ENCODE measurements at places on chromosomes 5 and 9.

DNA sequence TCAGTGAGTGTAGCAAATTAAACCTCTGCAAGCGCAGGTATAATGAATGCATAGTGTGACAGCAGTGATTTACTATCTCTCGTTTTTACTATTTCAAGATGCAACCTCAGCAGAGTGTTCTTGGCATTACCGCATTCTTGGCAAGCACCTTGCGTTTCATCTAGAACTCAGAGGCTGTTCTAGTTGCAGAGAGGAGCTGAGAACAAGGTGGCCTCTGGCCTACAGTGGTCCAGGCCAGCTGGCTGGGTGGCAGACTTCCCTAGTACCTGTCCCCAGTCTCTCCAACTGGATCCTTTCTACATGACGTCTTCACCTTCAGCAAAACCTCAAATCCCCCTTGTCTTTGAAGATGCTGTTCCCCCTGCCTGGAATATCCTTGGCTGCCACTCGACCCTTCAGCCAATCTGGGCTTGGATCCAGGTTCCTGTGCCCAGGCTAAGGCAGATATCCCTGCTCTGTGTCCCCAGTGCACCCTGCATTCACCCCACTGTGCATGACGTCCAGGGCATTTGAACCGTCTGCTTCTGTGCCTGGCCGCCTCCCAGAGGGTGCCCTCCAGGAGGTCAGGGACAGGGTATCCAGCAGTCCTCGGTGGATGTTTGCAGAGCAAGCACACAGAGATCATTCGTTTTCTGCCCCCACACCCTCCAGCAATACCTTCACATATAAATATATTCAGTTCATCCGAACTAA is 120.4 kb upstream of the CPEB4 start:
- DNase-seq: no peak

GRCh38 chr5:20497356-20497755 is 509.4 kb upstream of the CDH18 start:
- no peak for DNase-seq

DNA sequence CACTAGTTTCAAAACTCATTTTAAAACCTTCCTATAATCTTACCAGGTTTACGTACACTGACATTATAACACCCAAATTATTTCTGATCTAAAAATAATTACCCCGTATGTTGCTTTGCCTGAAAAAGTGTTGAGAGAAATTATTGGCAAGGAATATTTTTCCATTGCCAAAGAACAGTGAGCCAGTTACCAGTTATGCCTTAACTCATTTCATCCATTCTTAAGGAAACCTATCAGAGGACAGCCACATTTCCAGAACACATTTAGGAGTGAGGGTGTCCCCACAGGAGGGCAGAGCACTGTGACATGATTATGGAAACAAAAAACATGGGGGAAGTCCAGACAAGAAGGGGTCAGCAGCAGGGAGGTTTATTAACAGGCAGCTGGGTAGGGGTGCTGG is 52.2 kb downstream of the GABBR2 start:
- peak; percentile 48 for DNase-seq

DNA sequence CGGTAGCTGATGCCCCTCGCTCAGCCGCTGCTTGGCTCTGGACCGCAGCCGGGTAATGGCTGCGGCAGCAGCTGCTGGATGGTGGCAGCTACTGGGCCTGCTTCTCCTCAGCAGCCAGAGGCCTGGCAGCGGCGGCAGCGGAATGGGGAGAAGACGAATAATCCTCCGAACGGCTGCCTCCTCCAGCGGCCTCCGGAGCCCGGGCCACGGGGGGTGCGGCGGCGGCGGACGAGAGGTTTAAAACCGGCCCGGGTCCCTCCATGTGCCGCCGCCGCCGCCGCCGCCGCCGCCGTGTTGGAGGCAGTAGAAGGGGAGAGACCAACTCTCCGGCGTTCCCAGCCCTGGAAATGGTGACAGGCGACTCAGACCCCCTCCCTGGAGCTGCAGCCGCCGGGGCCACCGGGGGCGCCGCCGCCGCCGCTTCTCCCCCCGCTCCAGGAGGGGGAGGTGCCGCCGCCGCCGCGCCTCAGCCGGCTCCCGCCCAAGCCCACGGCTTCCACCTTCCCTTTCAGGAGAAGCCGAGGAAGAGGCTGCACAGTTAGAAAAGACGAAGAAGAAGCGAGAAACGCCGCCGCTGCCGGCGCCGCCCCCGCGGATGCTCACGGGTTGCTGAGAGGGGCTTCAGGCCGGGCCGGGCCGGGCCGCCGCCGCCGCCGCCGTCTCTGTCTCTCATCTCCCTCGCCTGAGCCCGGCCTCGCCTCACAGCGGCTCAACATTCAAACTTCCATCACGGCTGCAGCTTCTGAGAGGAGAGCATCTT is 118.4 kb upstream of the PRSS3 start:
- DNase-seq: peak; percentile 59

- peak; percentile 67 for DNase-seq
These were observed 646 bp downstream of the SWI5 start for GRCh38 chr9:128276574-128277270.

DNA sequence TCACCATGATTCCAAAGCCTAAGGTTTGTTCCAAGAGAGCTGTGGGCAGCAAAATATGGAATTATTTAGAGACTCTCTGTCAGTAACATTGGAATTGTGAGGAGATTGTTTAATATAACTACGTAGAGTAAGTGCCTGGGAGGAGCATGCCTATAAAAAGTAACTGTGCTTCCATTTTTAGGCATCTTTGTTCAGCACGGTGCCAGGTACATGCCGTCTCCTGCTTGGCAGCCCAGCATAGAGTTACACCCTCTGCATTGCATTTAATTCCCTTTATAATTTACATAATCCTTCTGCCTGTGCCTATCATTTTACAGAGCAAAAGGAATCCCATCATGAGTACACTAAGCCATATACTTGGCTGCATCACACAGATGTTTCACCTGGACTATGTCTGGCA is 32.1 kb upstream of the ALDH1A1 start:
- no peak for DNase-seq

DNA sequence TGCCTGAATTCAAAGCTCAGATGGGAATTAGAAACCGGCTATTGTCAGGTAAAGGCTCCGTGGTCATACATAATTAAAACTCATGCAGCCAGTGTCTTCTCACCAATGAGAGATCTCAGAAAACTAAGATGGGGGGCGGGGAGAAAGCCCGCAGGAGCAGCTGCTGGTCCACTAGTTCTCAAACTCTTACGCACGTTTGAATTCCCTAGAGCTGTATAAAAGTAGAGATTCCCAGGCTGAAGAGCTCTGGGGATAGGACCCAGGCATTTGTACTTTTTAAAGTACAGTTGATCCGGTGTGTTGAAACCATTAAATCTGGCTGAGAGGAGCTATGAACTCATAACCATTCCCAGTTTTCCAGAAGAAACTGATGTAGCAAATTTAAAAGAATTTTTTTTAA is 68.5 kb downstream of the FRMD3 start:
- DNase-seq: no peak

- DNase-seq: peak; percentile 98
These were observed 7.3 kb downstream of the CDC14B start for GRCh38 chr9:96612105-96612965.

DNA sequence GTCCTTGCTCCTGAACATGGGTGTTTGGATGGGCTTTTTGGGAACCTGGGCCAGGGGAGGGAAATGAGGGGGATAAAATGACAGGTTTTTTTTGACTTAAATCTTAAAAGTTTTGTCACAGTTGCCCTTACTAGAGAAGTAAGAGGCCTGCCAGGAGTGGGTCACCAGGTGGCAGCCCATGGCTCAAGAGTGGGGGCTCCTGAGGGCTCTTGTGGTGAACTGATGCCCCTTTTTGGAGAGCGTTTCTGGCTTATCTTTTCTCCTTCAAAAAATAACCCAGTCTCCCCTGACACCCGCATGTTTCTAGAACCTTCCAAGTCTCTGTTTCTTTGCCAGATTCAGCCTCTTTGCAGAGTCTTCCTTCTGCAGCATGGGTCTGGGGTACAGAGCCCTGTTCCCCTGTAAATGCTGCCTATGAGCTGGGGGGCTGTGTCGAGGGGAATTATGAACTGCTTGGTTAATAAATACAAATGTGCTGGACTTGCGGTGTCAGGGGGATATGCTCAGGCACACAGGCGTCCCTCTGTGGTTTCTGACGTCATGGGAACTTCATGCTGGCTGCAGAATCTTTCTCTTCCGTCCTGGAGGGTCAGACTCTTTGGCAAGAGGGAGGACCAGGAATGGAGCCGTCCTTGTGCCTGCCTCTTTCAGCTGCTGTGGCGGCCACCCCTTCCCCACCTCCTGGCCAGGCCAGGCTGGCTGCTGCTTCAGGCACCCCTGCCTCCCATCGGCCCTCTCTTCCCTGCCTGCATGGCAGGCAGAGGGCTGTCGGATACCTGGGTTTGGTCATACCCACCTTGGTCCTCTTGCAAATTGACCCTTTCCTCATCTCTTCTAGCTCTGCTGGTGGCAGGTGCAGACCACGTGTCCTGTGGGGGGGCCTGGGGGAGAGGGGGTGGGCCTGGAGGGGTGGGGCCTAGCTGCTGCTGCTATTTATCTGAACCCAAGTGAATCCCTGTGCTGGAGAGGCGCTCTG is 30.1 kb downstream of the PTPA start:
- DNase-seq: peak; percentile 96

- no peak for DNase-seq
These were observed 607 bp downstream of the PRELID2 start for GRCh38 chr5:145834554-145834916.

- peak; percentile 27 for DNase-seq
These were observed 34.1 kb downstream of the STARD4 start for GRCh38 chr5:111478266-111478665.

- DNase-seq: no peak
These were observed 6.8 kb downstream of the GFPT2 start for GRCh38 chr5:180346358-180346757.

GRCh38 chr9:8332871-8333270 is 533.3 kb upstream of the DMAC1 start:
- no peak for DNase-seq

- DNase-seq: peak; percentile 97
These were observed 35.6 kb downstream of the TNFSF8 start for GRCh38 chr9:114894609-114895433.

- DNase-seq: no peak
These were observed 381.2 kb downstream of the KIF4B start for GRCh38 chr5:155394727-155395126.

- no peak for DNase-seq
These were observed 53.3 kb downstream of the JADE2 start for GRCh38 chr5:134578578-134579283.

DNA sequence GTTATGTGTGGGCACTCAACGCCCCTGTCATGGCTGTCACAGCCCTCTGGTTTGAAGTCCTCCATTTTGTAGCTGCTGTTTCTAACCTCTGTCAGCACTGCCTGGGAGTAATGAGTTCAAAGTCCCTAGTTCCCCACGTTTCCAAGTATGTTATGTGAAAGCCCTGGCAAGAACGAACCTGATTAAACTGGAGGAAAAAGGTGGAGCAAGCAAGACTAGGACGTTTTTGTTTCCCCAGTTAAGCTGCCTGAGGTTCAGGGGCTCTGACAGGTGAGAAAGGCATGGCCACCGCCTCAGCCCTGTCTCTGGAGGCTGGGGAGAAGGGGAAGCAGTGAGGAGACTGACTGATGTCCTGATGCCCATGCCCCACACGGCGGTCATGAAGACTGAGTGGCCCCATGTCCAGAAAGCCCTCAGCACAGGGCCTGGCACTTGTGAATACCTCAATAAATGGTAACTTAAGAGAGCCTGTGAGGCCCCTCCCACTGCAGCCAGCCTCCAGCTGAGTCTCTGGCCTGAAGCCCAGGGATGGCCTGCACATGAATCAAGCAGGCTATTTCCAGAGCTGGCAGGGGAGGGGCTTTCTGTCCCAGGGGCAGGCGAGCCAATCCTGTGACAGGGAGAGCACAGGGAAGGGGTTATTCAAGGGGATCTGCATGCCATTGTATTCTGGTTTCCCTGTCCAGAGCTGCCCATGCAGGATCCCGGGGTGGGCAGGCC is 61.8 kb downstream of the PFDN1 start:
- DNase-seq: peak; percentile 95

DNA sequence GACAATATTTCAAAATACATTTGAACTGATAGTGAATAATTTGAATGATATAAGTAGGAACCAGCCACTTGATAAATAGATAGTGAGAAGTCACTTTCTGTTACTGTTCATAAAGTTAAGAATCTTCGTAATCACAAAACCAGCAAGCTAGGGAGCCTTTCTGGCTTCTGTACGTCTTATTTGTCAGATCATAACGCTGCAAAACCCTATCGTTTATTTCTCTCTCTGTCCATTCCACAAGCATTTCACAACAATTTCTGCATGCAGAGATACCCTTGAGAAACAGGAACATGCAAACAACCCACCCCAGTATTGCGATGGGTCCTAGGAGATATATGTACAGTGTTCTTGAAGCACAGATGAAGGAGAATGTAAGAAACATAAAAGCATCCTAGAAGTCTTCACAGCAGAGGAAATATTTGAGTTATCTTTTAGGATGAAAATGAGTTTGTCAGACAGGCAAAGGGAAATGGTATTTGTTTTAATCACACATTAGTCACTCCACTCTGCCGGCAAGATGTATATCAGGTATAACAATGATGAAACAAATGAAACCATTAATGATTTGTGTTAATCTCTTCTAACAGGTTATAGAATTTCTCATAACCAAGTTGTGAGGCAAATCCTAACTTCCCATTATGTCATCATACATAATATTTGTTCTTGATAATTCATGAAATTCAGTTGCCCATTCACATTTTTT is 668.7 kb upstream of the FTMT start:
- peak; percentile 13 for DNase-seq

- DNase-seq: no peak
These were observed 93.4 kb downstream of the ANKH start for GRCh38 chr5:14777932-14778791.

DNA sequence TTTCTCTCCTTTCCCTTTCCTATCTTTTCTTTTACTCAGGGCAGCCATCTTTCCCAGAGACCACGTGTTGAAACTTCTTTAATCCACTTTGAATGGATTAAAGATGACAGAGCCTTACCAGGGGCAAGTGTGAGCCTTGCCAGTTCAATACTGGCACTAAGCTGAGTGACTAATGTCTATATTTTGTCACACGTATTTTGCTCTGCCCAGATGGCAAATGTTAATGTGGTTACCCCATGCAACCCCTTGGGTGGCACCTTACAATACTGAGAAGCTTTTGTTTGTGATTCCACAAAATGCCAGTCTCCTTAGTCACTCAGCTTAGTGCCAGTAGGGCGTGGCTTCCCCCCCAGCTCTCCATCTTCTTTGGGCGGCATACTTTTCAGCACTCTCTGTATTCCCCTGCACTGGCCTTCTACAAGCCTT is 24.8 kb downstream of the ANXA1 start:
- peak; percentile 68 for DNase-seq

- peak; percentile 50 for DNase-seq
These were observed 42.3 kb downstream of the SHOC1 start for GRCh38 chr9:111752455-111752854.

DNA sequence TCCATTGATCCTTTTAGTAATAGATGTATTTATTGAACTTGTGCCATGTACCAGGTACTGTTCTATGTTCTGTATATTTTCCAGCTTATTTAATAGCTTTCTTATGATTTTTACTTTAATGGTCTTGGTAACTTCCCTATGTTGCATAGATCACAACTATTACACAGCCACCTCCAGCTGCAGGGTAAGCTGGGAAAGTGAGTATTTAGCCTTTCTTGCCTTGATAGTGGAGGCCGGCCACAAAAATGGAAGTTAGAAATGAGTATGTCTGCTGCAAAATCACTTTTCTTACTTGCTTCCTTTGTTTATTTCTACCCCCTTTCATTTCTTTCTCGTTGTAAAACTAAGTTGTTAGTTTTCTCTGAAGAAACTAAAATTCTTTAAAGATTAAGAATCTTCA is 43.1 kb upstream of the ANKDD1B start:
- DNase-seq: no peak

Data from GM23248 (cell line).